ENCODE measurements at places on chromosomes 1 and 21.

DNA sequence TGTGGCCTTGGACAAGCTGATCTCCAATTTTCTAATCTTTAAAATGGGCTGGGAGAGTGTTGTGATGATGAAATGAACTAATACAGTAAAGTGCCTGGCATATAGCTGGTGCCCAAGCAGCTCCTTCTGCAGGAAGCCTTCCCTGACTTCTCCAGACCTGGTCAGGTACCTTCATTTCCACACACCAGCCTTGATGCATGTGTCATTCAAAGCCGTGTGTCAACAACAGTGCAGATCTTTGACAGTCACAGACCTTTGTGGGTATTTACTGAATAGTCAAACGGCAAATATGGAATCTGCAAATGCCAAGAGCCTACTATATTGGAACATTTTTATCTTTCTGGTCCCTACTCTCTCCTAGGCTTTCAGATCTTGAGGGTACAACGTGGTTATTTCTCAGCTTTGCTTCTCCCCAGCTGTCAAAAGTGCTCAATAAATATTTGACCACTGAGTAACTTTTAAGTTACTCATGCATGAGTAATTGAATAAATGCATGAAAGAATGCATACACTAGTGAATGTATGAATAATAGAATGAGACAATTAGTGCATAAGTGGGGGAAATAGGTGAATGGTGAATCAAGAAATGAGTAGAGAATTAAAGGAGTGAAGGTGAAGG lies 75.4 kb downstream of the MDM4 start:
- DNase-seq = peak; percentile 23

DNA sequence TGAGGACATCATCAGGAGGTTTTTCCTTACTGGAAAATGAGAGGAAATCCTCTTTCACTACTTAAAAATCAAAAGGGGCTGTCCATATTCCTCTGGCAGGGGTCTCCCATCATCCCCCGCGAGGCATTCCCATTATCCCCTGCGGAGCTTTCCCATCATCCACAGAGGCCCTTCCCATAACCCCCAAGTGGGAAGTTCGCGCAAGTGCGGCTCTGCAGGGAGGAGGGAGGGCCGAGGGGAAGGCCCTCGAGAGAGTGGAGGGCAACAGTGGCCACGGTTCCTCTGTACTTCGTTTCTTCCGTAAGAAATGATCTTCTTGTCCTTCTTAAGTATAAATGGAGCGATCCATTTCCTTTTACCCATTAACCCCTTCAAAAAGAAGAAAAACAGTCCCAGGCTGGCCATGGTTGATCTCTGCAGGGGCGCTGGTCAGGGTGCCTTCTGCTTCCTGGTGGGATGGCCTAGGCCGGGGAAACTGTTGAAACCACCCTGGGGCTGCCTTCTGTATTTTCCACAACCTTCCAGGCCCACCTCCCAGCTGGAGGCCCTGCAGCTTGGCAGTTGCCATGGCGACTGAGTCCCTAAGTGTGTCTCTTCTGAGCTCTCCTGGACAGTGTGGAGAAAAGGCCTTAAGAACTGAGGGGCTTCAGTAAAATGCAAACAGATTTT lies 3.6 kb upstream of the RSPH1 start:
- DNase-seq = no peak

DNA sequence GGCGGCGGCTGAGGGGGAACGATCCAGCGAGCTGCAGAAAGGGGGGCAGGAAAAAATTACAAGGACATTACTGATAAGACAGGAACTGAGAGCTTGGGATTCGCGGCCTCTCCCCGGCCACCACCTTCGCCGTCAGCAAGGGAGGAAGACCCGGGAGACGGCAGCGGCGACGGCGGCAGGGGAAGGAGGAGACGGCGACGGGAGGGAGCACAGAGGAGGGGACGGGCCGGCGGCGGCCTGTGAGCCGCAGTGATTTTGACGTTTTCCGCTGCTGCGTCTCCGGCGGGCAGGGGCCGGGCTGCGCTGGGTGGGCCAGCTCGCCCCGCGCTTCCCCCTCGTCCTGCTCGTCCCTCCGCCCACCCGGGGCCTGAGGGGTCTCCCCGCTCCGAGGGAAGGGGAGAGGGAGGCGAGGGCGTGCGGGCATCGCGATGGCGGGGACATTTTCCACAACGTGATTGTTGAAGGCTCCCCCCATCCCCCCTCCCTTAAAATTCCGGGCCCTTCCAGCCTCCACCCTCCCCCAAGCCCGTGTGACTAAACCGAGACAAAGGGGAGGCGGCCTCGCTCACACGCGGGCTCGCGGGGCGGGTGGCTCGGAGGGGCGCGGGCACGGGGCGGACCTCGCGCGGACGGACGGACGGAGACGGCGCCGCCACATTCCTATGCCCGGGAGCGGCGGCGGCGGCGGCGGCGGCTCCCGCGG lies 407 bp downstream of the CAMSAP2 start:
- peak; percentile 69 for DNase-seq

DNA sequence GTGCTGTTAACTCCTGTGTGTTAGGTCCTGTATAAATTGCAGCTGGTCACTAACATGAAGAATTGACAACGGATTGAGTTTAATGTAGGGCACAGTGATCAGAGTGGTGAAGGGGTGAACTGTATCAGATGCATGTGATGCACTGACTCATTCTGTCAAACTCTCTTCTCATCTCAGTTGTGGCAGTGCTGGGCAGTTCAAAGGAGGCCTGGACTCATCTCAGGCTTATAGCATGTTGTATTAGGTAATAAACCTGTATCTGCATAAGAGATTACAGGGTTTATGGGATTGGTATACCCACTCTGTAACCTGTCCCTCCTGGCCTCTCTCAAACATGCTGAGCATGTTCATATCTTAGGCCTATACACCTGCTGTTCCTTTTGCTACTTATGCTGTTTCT lies 12.4 kb upstream of the GBP3 start:
- no peak for DNase-seq

- no peak for DNase-seq
Measured at GRCh38 chr1:236108027-236108648, 34.2 kb upstream of the GPR137B start.

GRCh38 chr1:201584471-201585092 lies 45.7 kb downstream of the NAV1 start:
- DNase-seq = peak; percentile 81

DNA sequence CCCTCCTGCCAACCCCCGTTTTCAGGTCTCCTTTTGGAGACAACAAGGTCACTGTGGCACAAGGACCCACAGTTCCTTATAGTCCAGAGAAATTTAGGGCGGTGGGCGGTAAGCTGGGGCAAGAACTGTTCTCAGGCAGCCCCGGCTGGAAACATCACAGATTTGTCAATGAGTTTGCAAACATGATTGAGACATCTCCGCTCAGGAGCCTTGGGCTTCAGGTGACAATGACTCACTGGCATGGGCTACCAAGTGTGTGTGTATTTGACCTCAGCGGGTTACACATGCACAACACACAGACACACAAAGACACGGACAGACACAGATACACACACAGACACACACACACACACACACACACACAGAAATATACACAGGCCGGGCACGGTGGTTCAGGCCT lies 58.2 kb upstream of the ABCG1 start:
- no peak for DNase-seq

- no peak for DNase-seq
Measured at GRCh38 chr1:181104790-181105133, 16.3 kb downstream of the IER5 start.

- DNase-seq = no peak
Measured at GRCh38 chr1:213715182-213715581, 272.6 kb upstream of the PROX1 start.

GRCh38 chr1:64505944-64506655 lies 36.2 kb downstream of the CACHD1 start:
- no peak for DNase-seq

DNA sequence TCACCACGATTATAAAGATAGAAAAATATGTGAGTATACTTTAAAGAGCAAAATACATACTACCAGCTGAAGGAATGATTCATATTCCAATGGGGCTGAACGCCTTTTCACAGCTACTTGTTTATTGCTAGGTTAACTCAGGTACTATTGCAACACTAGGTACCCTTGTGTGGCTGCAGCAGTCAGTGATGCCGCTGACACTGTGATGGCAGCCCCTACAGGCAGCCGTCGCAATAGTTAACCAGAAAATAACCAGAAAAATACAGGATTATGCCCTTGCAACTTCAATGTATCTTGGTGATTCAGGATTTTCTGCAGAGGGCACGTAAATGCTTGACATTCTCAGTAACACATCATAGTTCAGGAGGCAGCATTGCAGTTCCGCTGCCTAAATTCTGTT lies 1.6 kb upstream of the MARK1 start:
- no peak for DNase-seq

Measured in GM04504 (cell line).